ENCODE measurements at places on chromosomes 11 and 22. TPM values are rescaled to one million over a fixed set of nuclear protein-coding genes. Genes with fewer than 3 reads are reported as not detected.

POU2AF3 gene
- not detected for total RNA-seq

OR8D4 gene
- not detected for total RNA-seq

DKK3 gene
- not detected for total RNA-seq

SPON1 gene
- total RNA-seq: 1.1 TPM

MMP12 gene
- total RNA-seq: not detected
